BJ (cell line): ENCODE measurements at places on chromosomes 3 and 15.

GRCh38 chr15:40543631-40544294 lies 21.1 kb downstream of the CCDC32 start:
- DNase-seq = no peak

- DNase-seq = no peak
Measured at GRCh38 chr3:52682016-52682415, 3.7 kb downstream of the PBRM1 start.

DNA sequence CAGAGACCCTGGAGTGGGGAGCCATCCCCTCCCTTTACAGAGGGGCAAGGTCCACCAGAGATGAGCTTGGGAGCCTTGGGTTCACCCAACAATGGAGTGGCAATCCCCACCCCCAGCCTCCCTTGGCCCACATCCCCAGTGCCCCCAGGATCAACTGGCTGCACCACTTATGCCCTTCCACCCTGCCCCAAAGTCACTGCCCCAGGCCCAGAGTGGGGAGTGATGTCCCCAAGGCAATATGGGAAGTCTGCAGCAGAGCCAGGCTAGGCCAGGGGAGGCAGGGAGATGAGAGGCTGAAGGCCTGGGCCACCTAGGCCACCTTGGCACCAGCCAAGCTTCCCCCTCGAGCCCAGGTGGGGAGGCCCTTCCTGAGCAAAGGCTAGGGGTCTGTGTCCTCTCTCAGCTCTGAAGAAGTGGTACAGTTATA lies 145.5 kb downstream of the SMAD6 start:
- DNase-seq = no peak

- no peak for DNase-seq
Measured at GRCh38 chr3:189947068-189947467, 173.6 kb downstream of the P3H2 start.

DNA sequence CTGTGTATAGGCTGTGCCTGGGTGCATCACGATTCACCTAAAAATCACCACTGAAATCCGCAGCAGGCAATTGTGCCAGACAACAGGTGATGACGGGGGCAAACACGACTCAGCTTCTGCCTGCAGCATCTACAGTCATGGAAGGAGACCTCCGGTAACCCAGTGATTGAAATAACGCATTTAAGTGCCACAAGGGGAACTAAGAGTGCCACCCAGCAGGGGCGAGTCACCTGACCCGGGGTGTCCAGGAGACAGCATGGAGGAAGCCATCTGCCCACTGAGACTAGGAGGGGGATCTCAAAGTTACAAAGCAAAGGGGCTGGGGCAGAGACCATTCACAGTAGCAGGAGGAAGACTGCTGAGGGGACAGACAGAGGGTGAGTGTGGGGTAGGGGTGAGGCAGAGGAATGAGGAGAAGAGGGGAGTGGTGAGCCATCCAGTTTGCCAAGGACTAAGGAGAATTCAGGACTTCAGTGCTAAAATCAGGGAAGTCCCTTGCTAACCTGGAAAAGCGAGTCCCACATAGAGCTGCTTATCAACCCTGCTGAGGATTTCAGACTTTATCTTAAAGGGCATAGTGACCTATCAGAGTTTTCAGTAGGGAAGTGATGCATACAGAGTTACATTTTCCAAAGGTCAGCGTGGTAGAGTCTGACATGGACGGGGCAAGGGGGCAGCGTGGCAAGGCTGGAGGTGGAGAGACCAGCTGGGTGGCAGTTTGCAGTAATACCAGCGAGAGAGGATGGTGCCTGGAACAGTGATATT lies 256.7 kb upstream of the HES1 start:
- DNase-seq = no peak

- no peak for DNase-seq
Measured at GRCh38 chr3:32018757-32019564, 37.4 kb downstream of the ZNF860 start.

DNA sequence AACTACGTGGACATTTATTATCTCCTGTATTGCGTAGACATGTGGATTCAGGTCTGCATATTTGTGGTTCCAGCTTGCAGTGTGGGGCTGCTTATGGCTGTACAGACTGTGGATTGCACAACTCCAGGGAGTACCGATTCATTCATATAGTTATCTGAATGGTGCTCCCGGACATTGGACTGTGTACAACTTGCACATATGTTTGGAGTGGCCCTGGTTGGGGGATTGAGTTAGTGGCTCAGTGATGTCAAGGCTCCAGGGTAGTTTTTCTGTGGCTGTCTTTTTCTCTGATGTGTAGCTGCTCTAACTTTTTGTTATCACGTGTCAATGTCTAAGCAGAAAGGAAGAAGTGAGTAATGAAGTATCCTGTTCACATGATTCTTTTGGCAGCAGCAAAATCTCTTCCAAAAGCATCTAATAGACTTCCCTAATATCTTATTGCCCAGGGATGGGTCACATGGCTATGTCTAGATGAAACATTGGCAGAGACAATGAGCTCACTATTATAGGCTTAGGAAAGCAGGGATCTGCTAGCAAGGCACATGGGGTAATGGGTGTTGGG lies 15.8 kb downstream of the ST3GAL6 start:
- DNase-seq = no peak

DNA sequence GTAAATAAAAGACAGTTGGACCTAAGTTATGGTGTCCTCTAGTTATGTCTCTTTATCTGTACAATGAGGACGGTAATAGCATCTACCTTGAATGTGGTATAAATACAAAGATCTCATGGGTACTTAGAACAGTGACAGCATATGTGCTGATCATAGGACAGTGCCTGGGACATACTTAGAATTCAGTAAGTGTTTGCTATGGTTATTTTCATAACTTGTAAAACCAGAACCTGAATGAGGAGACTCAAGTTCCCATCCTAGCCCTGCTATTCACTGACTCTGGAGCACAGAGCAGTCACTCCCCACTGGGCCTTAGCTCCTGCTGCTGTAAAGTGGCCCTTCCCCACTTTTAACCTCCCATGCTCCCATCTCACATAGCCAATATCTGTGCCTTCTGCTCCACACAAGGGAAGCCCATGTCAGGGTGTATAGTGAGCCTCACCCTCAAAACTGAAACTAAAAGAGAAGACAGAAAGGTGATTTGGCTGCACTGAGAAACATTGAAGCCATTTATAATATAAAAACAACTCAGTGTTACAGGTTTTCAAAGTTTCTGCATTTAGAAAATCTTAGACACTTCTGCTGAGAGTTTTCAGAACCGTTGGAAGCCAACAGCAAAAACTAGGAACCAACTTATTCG lies 225.4 kb upstream of the UBE2E2 start:
- no peak for DNase-seq

DNA sequence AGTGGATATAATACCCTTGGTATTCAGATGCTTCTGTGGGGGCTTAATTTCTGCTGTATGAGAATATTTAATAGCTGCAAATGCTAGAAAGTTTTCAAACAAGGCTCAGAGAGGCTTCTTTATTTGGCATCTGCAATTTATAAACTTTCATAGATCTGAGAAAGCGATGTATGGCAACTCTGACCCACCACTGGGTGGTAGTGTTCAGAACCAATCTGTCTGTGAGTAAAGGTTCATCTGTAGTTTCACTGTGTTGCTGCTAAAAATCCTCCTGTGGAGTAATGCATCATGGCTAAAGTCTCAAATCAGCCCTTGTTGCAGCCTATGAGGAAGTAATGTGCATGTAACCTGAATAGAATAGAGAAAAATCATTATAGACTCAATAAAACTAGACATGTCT lies 47.4 kb downstream of the CLSTN2 start:
- DNase-seq = no peak

- DNase-seq = no peak
Measured at GRCh38 chr15:85542895-85543331, 162.5 kb downstream of the AKAP13 start.

DNA sequence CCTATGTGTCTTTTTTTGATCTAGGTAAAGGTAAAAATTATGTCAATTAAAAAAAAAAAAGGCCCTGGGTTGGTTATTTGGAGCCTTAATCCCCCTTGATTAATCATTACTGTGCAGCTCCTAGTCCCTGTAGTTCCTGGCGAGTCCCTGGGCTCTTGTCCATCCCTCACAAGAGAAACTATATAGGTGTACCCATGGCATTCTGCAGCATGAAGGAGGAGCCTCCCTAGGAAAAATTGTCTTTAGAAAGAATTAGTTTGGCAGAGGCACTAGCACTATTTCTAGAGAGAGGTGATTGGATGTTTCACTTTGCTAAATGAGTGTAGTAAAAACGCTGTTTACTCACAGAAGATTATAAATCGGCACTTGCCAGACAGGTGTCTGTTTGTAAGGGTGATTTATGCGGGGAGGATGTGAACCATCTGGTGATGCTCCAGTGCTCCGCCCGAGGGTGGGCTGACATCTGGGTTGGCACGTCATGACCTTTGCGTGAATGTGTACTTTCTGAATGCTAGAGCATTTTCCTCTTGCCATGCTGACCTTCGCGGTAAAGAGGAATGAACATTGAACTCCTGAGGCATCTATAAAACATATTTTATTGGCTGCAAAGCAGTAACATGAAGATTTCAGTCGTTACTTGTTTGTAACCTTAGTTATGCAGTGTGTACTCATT lies 12.6 kb downstream of the PLCL2 start:
- peak; percentile 85 for DNase-seq

DNA sequence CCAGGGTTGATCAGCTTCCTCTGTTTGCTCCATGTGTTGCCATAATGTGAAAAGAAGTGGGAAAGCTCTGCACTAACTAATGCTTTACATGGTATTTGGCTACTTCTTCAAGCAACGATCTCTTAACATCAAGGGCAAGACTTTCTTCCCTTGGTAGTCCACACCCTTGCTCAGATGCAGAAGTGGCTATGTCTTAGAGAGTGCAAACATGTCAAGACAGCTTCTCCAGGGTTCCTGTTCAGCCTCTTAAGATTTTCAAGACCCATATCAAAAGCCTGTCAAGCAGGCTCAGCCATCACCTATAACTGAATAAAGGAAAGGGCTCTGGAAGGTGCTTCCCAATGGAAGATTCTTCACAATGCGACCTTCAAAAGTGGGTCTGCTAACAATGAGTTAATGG lies 64.8 kb upstream of the CSTA start:
- DNase-seq = no peak

GRCh38 chr3:140597792-140598191 lies 80.1 kb upstream of the TRIM42 start:
- no peak for DNase-seq

GRCh38 chr3:169244119-169244864 lies 419.2 kb downstream of the MECOM start:
- DNase-seq = no peak

DNA sequence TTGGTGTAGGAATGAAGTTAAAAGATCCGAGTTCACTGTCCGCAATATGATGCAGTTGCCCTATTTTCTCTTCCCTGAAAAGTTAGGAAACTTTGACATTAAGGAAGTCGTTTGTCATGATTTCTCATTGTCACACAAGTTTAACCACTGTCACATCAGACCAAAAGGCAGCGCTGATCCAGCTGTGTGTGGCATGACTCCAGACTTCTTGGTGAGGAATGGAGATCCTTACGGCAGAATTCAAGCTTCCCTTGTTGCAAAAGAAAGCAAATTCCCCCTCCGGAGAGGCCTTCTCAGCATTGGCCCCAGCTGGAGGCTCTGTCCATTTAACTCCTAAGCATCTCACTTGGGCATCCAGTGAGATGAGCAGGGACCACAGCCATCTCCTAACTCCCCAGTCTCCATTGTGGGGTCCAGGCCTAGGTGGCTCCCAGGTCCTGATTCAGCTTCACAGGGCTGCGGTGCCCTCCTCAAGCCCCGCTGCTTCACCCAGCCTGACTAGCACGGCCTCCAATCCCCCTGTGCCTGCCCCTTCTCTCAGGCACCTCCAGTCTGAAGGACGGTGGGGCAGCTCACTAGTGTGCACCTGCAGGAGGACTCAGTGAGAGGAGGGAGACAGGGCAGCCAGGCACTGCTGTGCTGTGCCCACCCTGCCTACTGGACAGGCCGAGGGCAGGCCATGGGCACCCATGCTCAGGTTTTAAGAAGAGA lies 159.5 kb downstream of the CHSY1 start:
- DNase-seq = no peak

DNA sequence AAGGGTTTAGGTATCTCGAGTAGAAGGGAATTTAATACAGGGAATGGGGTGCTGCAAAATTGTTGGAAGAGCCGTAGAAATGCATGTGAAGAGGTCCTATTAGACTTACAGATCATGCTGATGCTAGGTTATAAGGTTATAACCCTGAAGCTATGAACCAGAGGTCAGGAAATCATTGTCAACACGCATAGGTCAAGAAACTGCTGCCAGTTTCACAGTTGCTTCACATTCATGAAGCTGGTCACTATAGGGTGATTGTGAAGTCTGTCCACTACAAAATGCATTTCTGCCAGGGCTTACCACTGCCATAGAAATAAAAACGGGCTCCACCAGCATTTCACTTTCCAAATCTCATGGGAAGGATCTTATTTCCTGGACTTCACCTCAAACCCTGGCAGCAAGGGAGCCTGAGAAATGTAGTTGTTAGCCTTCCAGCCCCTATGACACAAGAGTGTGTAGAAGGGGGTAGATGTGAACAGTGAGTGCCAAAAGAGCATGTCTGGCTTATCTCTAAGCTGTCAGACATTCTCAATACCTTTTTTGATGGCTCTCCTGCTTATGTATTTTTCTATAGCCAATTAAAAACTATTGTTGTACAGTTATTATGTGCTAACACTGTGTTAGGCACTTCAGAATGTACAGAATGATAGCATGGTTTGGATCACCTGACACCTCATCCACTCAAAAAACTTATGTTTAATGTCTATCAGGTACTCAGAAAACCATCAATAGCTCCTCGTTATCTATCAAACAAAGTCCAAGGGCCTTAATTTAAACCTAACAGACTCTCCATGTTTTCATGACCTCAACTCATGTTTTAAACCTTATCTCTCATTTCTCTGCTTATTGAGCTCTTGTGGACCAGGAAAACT lies 148.3 kb upstream of the TSC22D2 start:
- DNase-seq = no peak

DNA sequence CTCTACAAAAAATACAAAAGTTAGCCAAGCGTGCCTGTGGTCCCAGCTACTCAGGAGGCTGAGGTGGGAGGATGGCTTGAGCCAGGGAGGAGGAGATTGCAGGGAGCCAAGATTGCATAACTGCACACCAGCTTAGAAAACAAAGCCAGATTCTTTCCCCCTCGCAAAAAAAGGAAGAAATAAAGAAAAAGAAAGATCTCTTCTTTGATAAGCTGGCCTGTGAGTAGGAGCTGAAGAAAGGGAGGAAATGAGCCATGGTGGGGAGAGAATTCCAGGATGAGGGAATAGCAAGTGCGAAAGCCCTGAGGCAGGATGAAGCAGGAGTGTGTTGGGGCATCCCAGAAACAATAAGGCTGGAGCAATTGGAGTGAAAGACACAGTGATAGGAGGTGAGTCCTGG lies 24.5 kb upstream of the TOP2B start:
- DNase-seq = no peak

DNA sequence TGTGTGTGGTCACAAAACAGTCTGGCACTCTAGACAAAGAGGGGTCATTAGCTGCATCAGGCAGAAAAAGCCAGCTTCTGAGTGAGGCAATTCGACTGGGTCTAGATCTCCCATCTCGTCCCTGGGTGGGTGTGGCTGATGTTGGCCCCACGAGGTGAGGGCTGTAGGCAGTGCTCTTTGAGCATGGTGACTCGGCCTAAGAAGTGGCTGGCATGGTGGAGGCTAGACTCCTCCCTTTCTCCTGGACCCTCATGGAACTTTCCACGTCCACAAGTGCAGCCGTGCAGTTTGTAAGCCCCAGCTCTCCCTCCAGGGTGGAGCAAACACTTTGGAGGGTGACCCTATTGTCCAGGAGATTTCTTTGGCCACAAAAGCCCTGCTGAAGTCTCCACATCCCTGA lies 134.1 kb downstream of the OPA1 start:
- DNase-seq = no peak

- no peak for DNase-seq
Measured at GRCh38 chr3:170054204-170054603, 16.4 kb downstream of the GPR160 start.
